ENCODE measurements at places on chromosomes 3 and 15.
A peak's percentile ranks its signal among the peaks of the same experiment; 100 is the strongest.

GRCh38 chr3:183799461-183799860, 25.9 kb downstream of the MAP6D1 start:
- H3K36me3 ChIP-seq = peaks cover 35% of the 10 kb centered on the region
- H3K27me3 ChIP-seq = no peaks in the 10 kb centered on the region
- no peak overlapping the region for H3K27ac ChIP-seq
- DNase-seq = no peak

- no peak for DNase-seq
- H3K27me3 ChIP-seq = no peaks in the 10 kb centered on the region
- no peak overlapping the region for H3K27ac ChIP-seq
- H3K4me3 ChIP-seq = no peak overlapping the region
These were observed 16.5 kb upstream of the FGF7 start for GRCh38 chr15:49406352-49407118.

DNA sequence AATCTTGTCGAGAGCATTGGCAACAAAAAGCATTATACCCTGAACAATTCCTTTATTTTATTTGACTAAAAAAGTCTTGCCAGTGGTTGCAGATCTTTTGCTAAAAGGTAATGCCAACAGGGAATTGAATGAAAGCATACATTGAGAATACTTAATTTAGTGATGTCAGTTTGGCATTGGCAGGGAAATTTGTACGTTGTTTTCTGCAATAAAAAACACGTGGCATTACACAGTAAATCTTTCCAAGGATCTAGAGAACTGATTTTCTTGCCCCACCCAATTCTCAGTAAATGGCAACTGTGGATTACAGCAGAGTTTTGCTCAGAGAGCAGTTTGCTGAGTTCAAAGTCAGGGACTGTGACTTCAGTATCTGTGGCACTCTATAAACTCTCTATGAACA, 38.3 kb upstream of the IGSF10 start:
- H3K27me3 ChIP-seq = peaks cover 5% of the 10 kb centered on the region
- no peak overlapping the region for H3K4me3 ChIP-seq
- H3K27ac ChIP-seq = no peak overlapping the region
- no peak for DNase-seq
- H3K4me1 ChIP-seq = no peaks in the 10 kb centered on the region

DNA sequence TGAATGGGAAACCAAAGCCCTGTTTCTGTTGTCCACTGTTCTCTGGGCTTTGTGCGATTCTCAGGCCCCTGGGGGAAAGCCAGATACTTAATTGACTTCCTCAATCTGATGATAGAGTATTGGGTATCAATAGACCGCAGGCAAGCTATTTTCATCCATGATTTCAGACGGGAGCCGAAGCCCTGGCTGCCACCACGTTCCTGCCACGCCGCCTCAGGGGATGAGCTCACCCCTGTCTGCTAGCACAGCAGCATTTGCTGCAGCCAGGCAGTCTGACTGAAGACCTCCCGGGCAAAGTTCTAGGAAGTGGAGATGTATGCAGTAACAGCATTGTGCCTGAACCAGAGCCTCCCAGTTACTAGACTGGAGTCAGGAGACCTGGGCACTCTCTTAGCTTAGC, 69.8 kb downstream of the ISG20 start:
- H3K27ac ChIP-seq = no peak overlapping the region
- no peak overlapping the region for H3K4me3 ChIP-seq
- DNase-seq = no peak
- H3K36me3 ChIP-seq = no peaks in the 10 kb centered on the region

DNA sequence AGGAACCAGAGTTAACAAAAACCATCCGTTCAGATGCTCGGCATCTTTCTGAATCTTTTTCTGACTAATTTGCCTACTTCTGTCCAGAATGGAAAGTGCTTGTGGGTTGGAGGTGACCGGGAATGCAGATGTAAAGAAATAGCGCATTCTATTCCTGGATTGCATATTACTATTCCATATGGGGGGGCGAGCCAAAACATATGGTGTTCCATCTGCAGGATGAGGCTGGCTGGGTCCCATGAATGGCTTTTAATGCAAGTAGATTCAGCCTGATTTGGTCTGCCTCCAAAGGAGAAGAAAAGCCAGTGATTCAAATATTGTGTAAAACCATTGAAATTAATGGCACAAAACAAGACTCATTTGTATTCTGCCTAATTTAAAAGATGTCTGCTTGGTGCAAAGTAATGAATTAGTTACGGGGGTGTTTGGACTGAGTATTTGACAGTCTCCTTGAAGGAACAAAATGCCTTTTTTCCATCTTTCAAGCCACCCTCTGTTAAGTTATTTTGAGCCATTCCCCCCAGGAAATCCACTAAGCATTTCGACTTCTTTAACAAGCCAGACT, 99.0 kb downstream of the ST8SIA2 start:
- peaks cover 7% of the 10 kb centered on the region for H3K27me3 ChIP-seq
- no peaks in the 10 kb centered on the region for H3K4me1 ChIP-seq
- DNase-seq = no peak
- no peak overlapping the region for H3K4me3 ChIP-seq

DNA sequence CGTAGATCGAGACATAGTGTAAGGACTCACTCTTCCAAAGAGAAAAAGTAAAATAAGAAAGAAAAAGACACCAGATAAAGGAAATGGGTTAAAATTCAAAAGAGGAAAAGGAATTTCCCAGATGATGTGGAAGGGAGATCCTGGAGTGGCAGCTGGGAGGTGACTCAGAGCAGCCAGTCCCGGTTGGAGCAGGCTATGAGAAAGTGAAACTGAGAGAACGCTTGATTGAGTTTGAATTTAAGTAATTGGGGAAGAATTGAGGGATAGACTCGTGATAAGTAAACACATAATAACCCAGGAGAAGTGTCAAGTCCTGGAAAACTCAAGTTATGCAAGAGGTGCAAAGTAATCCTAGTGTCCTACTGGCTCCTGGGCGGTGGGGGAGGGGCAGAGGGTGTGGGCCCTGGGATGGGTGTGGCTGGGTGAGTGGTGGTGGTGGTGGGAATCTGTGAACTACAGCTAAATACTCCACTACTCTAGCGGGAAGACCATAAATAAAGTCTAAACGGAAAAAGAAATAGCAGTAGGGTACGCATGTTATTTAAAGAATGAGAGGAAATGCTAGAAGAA, 1.2 kb downstream of the PRR20G start:
- H3K27ac ChIP-seq = no peak overlapping the region
- H3K36me3 ChIP-seq = no peaks in the 10 kb centered on the region
- no peaks in the 10 kb centered on the region for H3K27me3 ChIP-seq
- DNase-seq = no peak
- no peak overlapping the region for H3K4me3 ChIP-seq

DNA sequence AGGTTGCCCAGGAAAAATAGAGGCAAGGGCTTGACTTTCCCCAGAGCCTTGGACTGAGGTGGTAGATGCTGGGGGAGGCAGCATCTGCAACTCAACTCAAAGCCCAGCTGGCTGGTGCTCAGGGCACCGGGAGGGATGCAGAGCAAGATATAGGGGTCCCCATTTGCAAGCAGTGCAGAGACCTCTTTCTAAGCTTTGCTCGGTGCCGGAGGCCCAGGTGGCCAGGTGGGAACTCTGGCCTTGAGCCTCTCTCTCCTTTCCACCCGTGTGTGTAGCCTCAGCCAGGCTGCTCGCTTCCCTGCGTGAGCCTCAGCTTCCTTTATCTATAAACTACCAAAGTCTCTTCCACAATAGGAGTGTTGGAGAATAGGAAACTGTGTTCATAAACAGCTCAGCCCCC, 36.5 kb downstream of the SLC6A6 start:
- peaks cover 34% of the 10 kb centered on the region for H3K4me1 ChIP-seq
- DNase-seq = no peak
- no peak overlapping the region for H3K27ac ChIP-seq
- no peak overlapping the region for H3K4me3 ChIP-seq
- H3K36me3 ChIP-seq = no peaks in the 10 kb centered on the region

DNA sequence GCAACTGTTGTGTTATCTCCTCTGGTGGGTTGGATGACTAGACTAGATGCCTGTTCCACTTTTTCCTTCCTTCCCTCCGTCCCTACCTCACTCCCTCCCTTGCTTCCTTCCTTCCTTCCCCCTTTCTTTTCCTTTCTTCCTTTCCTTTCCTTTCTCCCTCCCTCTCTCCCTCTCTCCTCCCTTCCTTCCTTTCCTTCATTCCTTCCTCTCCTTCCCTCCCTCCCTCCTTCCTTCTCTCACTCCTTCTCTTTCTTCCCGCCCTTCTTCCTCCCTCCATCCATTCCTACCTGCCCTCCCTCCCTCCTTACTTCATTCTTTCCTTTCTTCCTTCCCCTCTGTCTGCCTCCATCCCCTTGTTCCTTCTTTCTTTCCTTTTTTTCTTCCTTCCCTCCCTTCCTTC, 1045.3 kb downstream of the OTOL1 start:
- H3K4me3 ChIP-seq = no peak overlapping the region
- H3K27me3 ChIP-seq = no peaks in the 10 kb centered on the region
- no peak overlapping the region for H3K27ac ChIP-seq
- H3K36me3 ChIP-seq = no peaks in the 10 kb centered on the region
- DNase-seq = no peak

- H3K36me3 ChIP-seq = no peaks in the 10 kb centered on the region
- H3K27me3 ChIP-seq = peaks cover 5% of the 10 kb centered on the region
- DNase-seq = no peak
- peaks cover 5% of the 10 kb centered on the region for H3K4me1 ChIP-seq
These were observed 3.6 kb downstream of the HGD start for GRCh38 chr3:120678331-120678947.

- no peaks in the 10 kb centered on the region for H3K4me1 ChIP-seq
- H3K36me3 ChIP-seq = no peaks in the 10 kb centered on the region
- H3K4me3 ChIP-seq = no peak overlapping the region
- no peak overlapping the region for H3K27ac ChIP-seq
- peaks cover 5% of the 10 kb centered on the region for H3K27me3 ChIP-seq
These were observed 75.8 kb upstream of the SYN2 start for GRCh38 chr3:11928381-11928780.

GRCh38 chr3:10518506-10519150, 13.2 kb upstream of the ATP2B2 start:
- H3K36me3 ChIP-seq = no peaks in the 10 kb centered on the region
- no peak for DNase-seq
- no peak overlapping the region for H3K27ac ChIP-seq
- peaks cover 4% of the 10 kb centered on the region for H3K4me1 ChIP-seq
- peaks cover 22% of the 10 kb centered on the region for H3K27me3 ChIP-seq

GRCh38 chr3:124586126-124587052, 143.9 kb upstream of the UMPS start:
- peaks cover 1% of the 10 kb centered on the region for H3K36me3 ChIP-seq
- no peak overlapping the region for H3K27ac ChIP-seq
- H3K4me3 ChIP-seq = no peak overlapping the region
- no peak for DNase-seq
- peaks cover 23% of the 10 kb centered on the region for H3K4me1 ChIP-seq
- H3K27me3 ChIP-seq = peaks cover 65% of the 10 kb centered on the region

GRCh38 chr3:185046164-185046515, 106.7 kb downstream of the C3orf70 start:
- H3K4me3 ChIP-seq = no peak overlapping the region
- no peak for DNase-seq
- no peak overlapping the region for H3K27ac ChIP-seq
- peaks cover 23% of the 10 kb centered on the region for H3K36me3 ChIP-seq
- no peaks in the 10 kb centered on the region for H3K27me3 ChIP-seq

GRCh38 chr3:71652781-71653413, 69.4 kb upstream of the FOXP1 start:
- no peaks in the 10 kb centered on the region for H3K36me3 ChIP-seq
- no peaks in the 10 kb centered on the region for H3K27me3 ChIP-seq
- DNase-seq = peak; percentile 19
- no peak overlapping the region for H3K27ac ChIP-seq

GRCh38 chr15:73231661-73232419, 136.9 kb downstream of the HCN4 start:
- no peak overlapping the region for H3K27ac ChIP-seq
- H3K27me3 ChIP-seq = no peaks in the 10 kb centered on the region
- H3K36me3 ChIP-seq = no peaks in the 10 kb centered on the region
- H3K4me3 ChIP-seq = no peak overlapping the region
- H3K4me1 ChIP-seq = no peaks in the 10 kb centered on the region

GRCh38 chr15:62558640-62559380, 393.7 kb upstream of the C2CD4B start:
- H3K4me1 ChIP-seq = no peaks in the 10 kb centered on the region
- H3K27ac ChIP-seq = no peak overlapping the region
- no peak overlapping the region for H3K4me3 ChIP-seq
- DNase-seq = no peak

GRCh38 chr3:40043444-40043755, 234.0 kb downstream of the MYRIP start:
- peaks cover 6% of the 10 kb centered on the region for H3K27me3 ChIP-seq
- H3K36me3 ChIP-seq = no peaks in the 10 kb centered on the region
- DNase-seq = no peak
- no peaks in the 10 kb centered on the region for H3K4me1 ChIP-seq

- no peak overlapping the region for H3K27ac ChIP-seq
- H3K4me3 ChIP-seq = no peak overlapping the region
- H3K36me3 ChIP-seq = peaks cover 5% of the 10 kb centered on the region
- no peak for DNase-seq
These were observed 225.1 kb downstream of the SNRPN start for GRCh38 chr15:25179673-25180511.

DNA sequence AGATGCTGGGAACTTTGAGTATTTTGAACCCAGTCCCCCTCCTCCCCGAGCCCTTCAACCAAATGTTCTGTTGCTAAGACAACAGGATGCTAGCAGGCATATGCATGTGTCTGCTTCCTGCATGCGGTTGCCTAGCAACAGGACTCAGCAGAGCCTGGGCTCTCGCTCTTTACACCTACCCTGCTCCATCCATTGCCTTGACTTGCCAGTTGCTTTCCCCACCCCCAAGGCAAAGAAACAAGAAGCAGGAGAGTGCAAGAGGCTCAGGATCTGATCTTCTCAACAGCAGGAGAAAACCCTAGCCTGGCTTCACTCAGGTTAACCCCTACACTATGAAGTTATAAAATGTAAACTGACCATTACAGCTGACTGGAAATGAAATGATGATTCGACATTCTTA, 393.0 kb downstream of the IGSF11 start:
- H3K4me3 ChIP-seq = no peak overlapping the region
- DNase-seq = no peak
- peaks cover 5% of the 10 kb centered on the region for H3K27me3 ChIP-seq
- no peaks in the 10 kb centered on the region for H3K4me1 ChIP-seq

- no peak overlapping the region for H3K4me3 ChIP-seq
- no peaks in the 10 kb centered on the region for H3K36me3 ChIP-seq
- no peak overlapping the region for H3K27ac ChIP-seq
- H3K27me3 ChIP-seq = peaks cover 24% of the 10 kb centered on the region
These were observed 27.4 kb downstream of the PRTG start for GRCh38 chr15:55715355-55716076.

DNA sequence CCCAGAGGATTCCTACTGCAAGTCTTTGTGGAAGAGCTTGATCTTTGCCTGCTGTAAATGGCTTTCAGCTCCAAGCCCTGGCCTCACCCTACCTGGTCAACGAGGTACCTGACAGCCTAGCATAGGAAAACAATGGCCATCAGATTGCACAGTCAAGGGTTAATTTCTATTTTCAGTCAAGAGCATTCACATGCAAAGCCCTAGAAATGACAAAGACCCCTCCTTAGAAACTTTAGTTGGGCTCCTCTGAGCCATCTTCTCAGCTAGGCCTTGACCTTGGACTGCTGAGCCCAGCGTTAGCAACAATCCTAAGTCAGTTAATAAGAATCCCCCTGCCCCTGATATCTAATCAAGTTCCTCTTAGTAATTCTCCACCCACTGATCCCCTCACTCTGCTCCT, 18.5 kb downstream of the MESD start:
- H3K4me1 ChIP-seq = peaks cover 15% of the 10 kb centered on the region
- no peak overlapping the region for H3K4me3 ChIP-seq
- H3K27ac ChIP-seq = no peak overlapping the region
- no peaks in the 10 kb centered on the region for H3K27me3 ChIP-seq
- H3K36me3 ChIP-seq = no peaks in the 10 kb centered on the region

GRCh38 chr3:188294823-188295487, 141.0 kb downstream of the LPP start:
- H3K4me3 ChIP-seq = peak overlapping the region; percentile 36
- DNase-seq = no peak
- peaks cover 82% of the 10 kb centered on the region for H3K4me1 ChIP-seq

Data from activated T-cell treated with anti-CD3 and anti-CD28 coated beads, Interleukin-2, amount 50 U/mL, for 72 hours (primary cell).